CD4-positive, alpha-beta T cell treated with Interleukin-6 for 4 hours (primary cell): ENCODE measurements at places on chromosomes 2 and 18.

DNA sequence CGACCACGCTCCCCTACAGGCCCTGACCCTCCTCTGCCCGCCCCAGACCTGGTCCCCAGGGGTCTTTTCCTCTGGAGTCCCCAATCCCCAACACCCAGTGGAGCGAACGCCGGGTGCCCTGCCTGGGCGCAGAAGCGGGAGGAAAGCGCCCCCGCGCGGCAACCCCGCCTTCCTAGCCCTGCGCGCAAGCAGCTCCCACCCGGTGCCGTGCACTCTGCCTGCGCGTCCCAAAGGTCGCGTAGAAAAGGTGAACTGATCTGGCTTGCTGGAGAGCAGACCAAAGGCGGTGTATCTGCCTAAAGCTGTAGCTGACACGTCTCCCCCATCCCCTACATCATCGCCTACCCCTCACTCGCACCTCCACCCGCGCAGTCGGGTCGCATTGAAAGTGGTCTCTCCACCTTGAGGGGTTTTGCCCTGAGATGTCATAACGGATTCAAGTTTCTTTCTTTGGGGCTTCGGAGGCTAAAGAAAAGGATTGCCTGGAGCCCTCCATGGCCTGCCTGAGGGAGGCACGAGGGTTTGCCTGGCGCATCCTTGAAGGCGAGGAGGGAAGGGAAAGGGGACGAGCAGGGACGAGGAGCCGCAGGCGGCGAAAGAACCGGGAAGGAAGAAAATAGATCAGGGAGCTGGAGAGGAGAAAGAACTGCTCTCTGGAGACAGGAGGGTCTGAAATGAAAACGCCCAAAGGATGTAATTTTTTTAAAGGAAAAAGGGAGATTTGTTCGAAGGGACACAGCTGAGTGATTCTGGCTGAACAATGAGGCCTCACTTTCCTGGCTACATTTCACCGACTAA, 5.8 kb downstream of the GAD1 start:
- DNase-seq: peak; percentile 44

DNA sequence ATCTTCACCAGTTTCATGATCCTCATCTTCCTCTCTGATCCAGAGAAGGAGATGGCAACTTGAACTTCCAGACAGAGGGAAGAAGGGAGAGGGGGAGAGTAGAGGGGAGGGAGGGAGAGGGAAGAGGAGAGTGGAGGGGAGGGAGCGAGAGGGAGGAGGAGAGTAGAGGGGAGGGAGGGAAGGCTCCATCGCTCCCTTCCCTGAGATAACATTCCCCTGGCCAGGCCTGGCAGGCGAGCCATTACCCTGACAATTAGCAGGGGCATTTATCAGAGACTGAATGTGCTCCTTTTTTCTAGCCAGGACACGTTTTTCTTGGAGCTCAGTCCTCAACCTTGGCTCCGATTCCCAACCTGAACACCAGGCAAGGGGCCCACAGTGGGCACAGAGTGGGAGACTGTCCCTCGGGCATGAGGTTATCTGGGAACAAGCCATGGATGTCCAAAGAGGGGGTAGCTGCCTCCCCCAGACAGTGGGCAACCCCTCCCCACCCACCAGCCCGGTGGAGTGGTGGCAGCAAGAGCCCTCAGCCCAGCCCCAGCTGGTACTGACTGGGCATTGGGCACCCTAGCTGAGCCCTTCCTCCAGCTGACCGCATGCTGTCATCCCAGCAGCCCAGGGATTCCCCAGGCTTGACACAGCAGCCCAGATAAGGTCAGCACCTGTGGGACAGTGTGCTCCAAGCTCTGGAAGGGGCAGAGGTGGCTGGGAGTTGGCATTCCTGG, 81.8 kb downstream of the TNS1 start:
- DNase-seq: no peak

GRCh38 chr2:8984855-8985254, 18.6 kb downstream of the MBOAT2 start:
- no peak for DNase-seq

DNA sequence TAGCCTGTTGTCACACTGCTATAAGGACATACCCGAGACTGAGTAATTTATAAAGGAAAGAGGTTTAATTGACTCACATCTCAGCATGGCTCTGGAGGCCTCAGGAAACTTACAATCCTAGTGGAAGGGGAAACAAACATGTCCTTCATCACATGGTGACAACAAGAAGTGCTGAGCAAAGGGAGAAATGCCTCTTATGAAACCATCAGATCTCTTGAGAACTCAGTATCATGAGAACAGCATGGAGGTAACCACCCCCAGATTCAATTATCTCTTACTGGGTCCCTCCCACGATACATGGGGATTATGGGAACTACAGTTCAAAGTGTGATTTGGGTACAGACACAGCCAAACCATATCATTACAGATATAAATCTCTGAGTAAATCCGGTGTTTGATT, 148.7 kb downstream of the PRPF40A start:
- no peak for DNase-seq

GRCh38 chr2:73614105-73614504, 28.1 kb downstream of the NAT8 start:
- DNase-seq: no peak

DNA sequence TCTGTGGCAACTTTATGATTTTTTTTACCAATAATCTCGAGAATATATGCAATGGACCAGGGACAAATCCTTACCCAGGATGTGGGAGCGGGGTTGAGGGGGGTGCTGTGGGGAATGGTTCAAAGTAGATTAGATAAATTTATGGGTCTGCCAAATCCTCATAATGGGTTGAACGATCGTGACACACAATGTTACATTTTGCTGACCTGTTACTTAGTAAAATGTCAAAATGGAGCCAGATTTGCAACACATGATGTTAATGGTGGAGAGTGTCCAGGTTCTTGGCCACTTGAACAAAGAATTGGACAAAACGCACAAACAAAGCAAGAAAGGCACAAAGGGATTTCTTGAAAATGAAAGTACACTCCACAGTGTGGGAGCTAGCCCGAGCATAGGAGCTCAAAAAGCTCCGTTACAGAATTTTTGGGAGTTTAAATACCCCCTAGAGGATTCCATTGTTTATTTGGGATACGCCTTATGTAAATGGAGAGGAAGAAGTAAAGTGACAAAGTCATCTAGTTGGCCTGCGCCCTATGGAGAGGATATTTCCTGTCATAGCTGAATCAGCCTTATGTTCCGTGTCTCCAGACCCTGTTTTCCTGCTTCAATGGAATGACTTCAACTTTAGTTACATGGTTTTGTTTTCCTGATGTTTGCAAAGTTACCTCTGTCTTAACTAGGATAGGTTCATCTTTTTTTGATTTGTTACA, 776.0 kb downstream of the DCC start:
- no peak for DNase-seq
